ENCODE measurements at places on chromosomes 5 and 9.

DNA sequence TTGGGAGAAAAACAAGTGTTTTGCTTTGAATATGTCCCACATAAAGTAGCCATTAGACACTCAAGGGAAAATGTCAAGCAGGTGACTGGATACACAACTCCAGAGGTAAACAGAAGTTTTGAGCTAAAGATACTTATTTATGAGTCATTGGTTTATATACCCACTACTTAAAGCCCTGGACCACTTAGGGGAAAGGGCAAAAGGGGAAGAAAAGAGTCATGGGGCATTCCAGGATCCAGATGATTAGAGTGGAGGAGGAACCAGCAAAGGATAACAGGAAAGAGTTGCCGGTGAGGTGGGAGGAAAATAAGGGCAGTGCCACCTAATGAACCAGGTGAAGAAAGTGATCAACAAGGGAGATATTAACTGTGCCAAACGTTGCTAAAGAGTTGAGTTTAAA is 254.2 kb upstream of the NR4A3 start:
- DNase-seq, result no peak

GRCh38 chr5:116137544-116138378 is 52.9 kb downstream of the COMMD10 start:
- DNase-seq, result peak; percentile 51

GRCh38 chr5:153957205-153957604 is 81.5 kb downstream of the FAM114A2 start:
- DNase-seq, result no peak

- DNase-seq, result no peak
Measured at GRCh38 chr5:123636006-123636405, 124.0 kb downstream of the CSNK1G3 start.

GRCh38 chr5:67960939-67961338 is 254.6 kb upstream of the PIK3R1 start:
- DNase-seq, result no peak

DNA sequence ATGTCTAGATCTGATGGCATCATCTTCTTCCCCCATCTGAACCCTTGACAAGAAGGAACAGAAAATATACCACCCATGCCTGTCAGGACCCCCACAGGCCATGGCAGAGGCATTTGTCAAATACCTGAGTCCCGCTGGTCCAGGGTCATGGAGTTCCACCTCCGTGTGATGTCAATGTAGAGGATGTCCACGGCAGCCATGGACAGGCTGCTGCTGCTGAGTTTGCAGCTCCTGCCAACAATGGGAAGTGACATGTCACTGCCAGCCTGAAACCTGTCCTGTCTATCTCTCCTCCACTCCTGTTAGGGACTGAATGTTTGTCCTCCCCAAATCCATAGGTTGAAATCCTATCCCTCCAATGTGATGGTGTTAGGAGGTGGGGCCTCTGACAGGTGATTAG is 208.8 kb downstream of the DAB2IP start:
- no peak for DNase-seq

GRCh38 chr5:14373685-14374084 is 207.9 kb upstream of the OTULINL start:
- DNase-seq, result no peak

DNA sequence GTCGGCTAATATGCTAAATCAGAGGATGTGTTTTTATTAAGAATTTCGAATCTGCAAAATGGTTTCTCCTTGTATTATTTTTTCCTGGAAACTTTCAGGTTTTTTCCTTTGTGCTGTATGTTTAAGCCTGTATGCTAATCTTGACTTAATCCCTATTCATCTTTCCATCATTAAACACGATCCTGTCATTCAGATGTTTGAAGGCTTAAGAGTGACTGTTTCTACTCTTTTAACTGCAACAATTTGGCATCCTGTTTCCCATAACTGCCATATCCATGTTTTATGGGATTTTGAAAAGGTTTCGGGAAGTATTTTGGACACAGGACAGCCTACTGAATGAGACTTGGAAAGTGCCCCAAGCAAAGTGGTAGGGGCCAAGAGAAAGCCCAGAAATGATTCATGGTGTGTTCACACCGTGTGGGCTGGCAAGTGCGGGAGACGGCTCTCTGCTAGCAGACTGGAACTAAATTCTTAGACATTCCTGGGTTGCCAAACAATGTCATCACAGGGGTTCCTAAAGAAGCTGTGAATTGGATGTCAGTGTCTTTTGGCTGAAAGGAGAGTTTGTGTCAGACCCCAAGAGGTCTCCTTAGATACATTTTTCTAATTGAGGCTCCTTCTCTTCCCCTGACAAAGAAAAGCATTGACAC is 125.4 kb upstream of the ADAMTS16 start:
- no peak for DNase-seq

DNA sequence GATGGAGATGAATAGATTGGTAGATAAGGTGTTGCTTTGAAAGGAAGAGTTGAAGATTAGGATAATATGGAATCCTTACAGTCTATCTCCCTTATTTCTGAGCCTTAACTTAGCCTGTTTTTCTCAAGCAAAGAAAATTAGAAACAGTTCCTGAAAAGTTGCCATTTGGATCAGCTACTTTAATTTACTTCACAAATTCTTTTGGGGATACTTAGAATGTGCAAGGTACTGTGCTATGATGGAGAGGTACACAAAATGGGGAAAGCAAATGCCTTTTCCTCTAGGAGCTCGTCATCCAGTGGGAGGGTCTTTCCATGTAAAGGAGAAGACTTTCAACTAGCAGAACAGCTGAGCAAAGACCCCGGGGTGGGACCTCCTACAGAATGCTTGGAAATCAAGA is 51.1 kb upstream of the SMARCA2 start:
- no peak for DNase-seq

DNA sequence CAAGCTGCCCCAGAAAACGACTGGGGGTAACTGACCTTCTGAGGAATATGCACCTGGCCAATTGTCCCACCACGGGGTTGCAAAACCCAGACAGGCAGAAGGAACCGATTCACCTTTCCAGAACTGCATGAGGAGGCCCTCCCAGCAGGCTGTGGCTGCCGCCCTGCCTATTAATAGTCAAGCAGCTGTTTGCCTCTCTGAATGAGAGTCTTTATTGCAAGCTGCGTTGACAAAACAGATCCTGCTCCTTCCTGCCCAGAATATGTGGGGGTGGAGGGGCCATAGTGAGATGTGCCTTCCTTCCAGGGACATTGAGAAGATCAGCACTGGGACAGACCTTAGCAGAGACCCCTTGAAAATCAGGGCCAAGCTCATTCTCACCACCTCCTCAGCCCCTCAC is 18.3 kb upstream of the TCOF1 start:
- no peak for DNase-seq

GRCh38 chr5:163424836-163425235 is 12.6 kb upstream of the CCNG1 start:
- DNase-seq, result no peak

GRCh38 chr5:170159101-170159698 is 53.5 kb downstream of the FOXI1 start:
- no peak for DNase-seq

DNA sequence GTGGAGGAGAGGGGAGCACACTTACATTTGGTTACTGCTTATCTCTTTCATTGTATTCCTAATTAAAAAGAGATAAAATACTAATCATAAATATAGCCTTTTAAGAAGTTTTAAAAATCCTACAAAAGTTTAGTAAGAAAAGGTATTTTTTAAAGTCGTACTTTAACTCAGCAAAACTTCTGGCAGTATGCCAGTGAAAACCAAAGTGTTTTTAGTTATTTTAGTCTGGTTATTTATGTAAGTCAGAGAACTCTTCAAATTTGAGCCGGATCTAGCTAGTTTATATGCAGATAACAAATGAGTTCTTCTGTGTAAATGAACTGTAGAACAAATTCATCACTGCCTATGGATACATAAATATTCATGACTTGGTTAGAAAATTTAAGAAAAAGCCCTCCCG is 36.5 kb upstream of the ANKDD1B start:
- no peak for DNase-seq

GRCh38 chr9:79551994-79552393 is 19.8 kb upstream of the TLE4 start:
- DNase-seq, result no peak

GRCh38 chr9:129102791-129103594 is 7.6 kb downstream of the CRAT start:
- DNase-seq, result peak; percentile 13

DNA sequence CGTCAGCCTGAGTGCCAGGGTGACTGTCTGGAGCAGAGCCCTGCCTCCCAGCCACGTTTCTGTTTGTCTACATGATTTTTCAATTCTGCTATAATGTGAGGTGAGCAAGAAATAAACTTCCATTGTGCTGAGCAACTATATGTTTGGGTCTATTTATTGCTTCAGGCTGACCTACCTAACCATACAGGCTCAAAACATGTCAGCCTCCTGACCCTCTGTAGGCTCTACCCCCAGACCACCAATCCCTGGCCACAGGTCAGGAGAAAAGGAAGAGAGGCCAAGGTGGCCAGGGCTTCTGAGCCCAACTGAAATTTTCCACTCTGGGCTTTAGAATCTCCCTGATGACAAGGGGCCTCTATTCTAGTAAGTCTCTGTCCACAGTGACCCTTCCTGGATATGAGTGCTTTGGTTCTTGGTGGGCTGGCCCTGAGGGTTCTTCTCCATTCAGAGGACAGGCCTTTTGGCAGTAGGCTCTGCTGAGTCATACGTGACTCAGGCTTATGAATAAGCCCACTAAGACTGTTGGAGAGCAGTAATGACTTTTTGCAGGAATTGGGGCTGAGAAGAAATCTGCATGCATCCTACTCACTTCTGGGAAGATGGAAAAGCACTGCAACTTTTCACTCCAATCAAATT is 117.2 kb upstream of the TBCA start:
- peak; percentile 3 for DNase-seq

GRCh38 chr9:76820431-76820830 is 56.2 kb downstream of the PCA3 start:
- DNase-seq, result no peak

GRCh38 chr5:96408210-96408777 is 24.8 kb downstream of the PCSK1 start:
- DNase-seq, result no peak

- no peak for DNase-seq
Measured at GRCh38 chr9:371349-371748, 156.7 kb downstream of the DOCK8 start.

DNA sequence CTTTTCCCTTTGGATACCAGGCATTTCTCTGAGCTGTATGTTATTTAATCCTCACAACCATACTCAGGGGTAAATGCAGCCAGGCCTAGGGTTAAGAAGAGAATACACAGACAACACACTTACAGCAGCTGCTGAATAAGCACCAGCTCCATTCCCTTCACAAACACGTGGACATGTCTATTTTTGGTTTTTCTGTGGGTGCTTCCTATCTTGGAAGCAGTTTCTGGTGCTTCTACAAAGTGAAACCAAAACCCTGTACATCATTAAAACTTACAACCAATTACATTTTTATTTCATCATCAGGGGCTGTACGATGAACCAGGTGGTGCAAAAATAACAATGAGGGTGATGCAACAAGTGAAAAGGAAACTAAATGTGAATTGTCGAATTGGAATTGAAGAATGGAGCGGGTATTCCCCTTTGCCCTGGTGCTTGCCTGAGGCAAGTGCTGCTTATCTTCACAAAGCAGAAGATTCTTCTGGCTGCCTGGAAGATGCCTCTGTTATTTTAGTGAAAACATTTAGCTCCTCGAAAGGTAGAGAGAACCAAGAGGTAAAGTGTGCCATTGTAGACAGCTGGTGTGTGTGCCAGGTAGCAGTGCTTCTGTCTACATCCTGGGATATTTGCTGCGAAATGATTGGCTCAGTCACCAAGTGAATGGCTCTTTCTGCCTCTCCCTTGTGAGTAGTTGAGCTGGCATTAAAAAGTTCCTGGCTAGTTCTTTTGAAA is 18.6 kb upstream of the IFNB1 start:
- peak; percentile 49 for DNase-seq

DNA sequence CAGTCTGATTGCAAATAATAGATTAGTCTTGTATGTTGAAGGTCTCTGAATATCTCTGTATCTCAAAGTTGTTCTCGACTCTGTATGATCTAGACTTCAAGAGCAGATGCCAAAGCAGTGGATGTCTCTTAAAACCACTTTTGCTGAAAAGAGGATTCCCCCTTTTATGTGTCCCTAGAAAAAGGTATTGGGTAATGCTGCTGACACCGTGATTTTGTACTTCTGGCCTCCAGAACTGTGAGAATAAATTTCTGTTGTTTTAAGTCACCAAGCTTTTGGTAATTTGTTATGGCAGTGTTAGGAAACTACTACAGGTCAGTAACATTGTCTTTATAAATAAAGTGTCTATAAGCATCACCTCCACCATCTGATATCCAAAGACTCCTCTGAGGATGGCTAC is 85.3 kb upstream of the PIK3R1 start:
- DNase-seq, result no peak

- no peak for DNase-seq
Measured at GRCh38 chr5:153088538-153088937, 401.9 kb upstream of the GRIA1 start.

DNA sequence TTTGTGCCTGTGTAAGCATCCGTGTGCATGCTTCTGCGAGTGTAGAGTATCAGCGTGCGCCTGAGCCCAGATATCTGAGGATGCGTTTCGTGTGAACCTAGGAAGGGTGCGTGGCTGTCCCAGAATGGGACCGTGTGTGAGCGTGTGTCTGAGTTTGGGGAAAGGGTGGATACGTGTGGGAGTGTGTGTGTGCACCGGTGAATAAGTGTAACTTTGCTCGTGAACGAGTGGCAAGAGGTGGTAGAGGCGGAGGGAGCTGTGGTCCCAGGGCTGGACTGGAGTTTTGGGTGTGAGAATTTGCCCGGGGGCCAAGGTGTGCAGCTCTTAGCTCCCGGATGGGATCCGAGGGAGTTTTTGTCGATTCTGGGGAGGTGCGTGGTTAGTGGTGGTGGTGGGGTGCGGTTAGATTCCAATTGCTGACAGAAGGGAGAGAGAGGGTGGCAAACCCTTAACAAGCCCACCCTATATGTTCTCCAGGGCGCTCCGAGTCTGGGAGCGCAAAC is 686 bp upstream of the COL27A1 start:
- no peak for DNase-seq

DNA sequence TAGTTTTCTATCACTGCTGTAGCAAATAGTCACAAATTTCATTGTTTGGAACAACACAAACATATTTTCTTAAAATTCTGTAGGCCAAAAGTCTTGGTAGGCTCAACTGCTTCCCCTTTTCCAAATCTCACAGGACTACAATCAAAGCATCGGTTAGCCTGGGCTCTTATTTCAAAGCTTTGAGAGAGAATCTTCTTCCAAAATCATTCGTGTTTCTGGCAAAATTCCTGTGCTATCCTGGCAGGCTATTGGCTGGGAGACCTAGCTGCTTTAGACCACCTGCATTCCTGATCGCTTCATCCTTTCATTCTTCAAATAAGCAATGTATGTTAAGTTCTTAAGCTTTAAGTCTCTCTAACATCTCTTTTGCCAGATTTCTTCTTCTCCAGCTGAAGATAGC is 629.8 kb upstream of the CDH18 start:
- no peak for DNase-seq

DNA sequence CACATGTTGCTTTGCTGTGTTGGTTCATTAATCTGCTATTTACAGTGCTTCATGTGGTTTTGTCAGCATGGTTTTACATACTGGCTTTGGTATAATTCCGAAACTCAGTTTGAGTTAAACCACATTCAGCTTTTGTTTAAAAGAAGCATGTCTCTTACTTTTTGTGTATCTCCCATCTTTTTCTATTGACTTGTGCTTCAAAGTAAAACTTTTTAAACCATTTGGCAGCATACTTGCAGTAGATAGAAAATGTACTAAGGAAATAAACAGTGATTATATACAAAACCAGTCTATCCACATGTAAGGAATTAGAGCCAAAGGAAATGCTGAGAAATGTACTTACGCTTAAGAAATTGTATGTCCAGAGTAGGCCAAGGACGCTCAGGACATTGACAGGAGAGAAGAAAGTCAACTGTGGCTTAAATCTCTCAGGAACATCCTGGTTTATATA is 286.9 kb downstream of the ARHGEF28 start:
- no peak for DNase-seq

Measured in AML-193 (cell line).